ENCODE measurements at places on chromosomes 7 and 10.

GRCh38 chr7:30707391-30708357, 25.4 kb upstream of the CRHR2 start:
- DNase-seq: no peak

DNA sequence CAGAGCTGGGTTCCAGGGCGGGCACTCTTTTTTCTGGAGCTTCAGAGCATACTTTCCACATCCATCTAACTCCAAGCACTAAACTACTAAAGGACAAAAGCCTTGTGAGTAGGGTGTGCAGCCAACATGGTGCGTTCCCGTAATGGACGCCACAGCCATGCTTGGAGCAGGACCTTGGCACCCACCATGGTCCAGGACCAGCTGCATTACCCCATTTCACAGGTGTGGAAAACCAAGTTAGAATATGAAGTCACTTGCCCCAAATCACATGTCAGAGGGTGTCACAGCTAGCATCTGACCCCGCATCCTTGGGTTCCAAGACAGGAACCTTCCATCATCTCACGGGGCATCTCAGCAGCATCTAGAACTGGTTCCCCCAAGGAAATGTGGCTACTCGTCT, 112.4 kb downstream of the SMURF1 start:
- no peak for DNase-seq

DNA sequence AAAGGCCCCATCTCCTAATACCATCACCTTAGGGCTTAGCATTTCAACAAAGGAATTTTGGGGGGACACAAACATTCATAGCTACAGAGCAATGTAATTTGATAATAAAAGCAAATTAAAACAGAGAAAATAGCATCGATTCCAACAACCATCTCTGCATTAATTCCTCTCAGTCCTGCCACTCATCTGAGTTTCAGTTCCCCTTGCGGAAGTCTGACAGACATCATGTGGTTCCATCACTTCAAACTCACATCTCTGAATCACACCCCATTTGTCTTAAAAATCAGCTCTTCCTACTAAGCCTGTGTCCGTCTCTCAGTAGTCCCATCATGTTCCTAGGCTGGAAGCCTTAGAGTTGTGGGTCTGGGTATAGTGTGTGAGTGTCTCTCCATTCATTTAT, 3.6 kb downstream of the ADCK2 start:
- DNase-seq: no peak

- no peak for DNase-seq
Measured at GRCh38 chr7:128855559-128855958, 7.1 kb upstream of the ATP6V1F start.

- DNase-seq: no peak
Measured at GRCh38 chr10:114350751-114351150, 53.6 kb downstream of the AFAP1L2 start.

- no peak for DNase-seq
Measured at GRCh38 chr10:70174058-70174741, 3.9 kb upstream of the SAR1A start.

GRCh38 chr10:101091546-101092290, 29.9 kb downstream of the KAZALD1 start:
- DNase-seq: no peak

DNA sequence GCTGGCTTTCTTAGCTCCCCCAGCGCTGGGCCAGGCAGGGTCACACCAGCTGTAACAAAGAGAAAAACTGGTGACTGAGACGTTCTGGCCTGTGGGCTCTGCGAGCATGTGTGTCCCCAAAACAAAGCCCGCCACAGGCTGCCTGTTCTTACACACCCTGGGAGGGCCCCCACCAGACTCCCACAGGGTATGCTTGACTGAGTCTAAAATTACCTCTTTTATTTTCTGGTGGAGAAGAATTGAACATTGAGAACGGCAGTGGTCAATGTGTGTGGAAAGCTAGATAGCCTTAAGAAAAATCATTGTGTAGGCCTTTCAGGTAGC, 808 bp downstream of the C10orf71 start:
- DNase-seq: no peak

DNA sequence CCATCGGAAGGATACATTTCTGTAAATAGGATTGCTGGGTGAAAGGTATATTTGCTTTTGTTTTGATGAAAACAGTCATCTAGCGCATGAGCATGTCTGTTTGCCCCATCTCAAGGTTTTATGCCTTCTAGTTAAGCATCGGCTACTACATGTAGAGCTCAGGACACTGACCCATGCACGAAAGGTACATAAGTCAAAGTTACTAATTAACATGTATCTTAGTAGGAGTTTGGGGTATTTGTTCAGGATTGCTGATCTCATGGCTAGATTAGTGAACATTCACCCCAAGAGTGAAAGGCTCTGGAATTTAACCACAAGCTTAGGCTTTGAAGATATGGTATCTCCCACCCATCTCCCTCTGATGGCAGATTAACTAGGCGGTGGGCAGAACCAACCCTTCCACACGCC, 91.5 kb downstream of the RBM20 start:
- DNase-seq: no peak

GRCh38 chr7:107579554-107579884, 527 bp upstream of the BCAP29 start:
- no peak for DNase-seq

- no peak for DNase-seq
Measured at GRCh38 chr10:637221-637620, 52.2 kb downstream of the DIP2C start.

DNA sequence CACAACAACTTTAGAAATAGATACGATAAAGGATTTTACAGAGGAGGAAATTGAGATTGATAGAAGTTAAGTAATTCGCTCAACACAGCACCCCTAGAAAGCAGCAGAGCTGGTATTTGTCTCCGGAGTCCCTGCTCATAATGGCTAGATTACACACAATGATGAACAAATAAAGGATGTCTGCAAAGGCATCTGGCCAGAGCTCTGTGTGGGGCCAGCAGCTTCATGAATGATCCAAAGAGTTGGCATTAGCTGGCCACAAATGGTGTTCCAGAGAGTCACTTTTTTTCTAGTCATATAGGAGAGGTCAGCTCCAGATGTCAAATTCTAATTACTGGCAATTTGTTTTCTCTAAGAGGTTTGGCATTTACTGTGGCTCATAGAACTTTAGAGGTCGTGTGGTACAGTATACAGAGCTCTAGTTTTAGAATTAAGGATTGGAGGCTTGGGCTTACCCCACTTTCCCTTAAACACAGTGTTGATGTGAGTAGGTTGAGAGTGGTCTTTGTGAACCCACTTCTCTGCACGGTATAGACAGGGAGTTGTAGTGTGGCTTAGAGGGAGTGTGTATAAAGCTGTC, 186.2 kb downstream of the BICC1 start:
- no peak for DNase-seq

GRCh38 chr10:101293007-101293723, 60.8 kb upstream of the BTRC start:
- DNase-seq: no peak

GRCh38 chr7:124420367-124420766, 345.2 kb downstream of the GPR37 start:
- DNase-seq: no peak

DNA sequence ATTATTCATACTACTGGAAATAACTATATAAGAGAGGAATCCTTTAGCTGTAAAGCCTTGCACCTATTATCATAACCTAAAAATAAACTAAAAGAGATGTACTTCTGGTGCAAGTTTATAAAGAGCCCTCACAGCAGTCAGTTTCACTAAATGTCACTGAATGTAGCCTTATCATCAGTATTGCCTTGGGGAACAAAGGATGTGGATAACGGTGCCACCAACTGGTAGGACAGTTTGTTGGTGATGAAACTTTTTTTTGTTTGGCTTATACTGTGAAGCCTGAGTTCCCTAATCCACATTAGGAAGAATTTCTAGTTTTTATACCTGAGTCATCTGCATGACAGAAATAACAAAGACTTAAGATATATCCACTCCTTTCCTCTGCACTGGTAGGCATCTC, 117.9 kb upstream of the COL1A2 start:
- no peak for DNase-seq
